ENCODE measurements at places on chromosomes 13 and 19.

DNA sequence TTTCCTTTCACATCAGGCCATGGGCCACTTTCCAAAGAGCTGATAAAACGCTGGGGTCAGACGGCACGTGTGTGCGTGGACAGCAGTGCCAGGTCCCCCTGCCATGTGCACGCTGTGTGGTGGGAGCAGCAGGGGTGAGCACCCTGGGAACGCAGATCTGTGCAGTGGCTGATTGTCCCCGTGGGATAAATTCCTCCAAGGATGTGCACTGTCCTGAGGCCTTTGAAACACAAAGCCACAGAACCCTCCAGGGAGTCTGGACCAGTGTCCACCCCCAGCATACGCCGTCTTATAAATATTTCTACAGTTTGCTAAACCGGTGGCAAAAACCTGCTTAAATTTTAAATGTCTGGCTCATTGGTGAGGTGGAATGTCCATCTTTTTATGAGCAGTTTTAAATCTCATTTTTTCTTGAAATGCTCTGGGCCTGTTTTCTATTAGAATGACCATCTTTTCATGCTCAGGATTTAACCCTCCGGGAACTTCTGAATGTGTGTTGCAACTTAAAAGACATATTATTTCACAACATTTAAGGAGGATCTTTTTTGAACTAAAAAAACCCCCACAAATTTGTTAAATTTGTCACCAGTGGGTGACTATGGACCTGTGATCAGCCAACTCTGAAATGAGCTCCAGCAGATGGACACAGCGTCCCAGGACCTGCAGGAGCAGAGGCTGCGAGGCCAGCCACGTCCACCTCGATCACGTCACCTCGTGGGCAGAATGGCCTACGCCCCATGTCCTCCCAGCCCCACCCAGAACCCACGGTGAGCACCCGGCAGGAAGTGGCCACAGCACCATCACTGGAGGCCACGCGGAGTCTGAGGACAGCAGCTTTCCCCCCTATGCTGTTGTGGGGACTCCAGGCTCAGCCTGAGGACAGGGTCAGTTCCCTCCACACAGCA, 68.6 kb downstream of the RASA3 start:
- H3K27ac ChIP-seq: peak overlapping the region; percentile 92
- H3K4me1 ChIP-seq: peaks cover 56% of the 10 kb centered on the region
- DNase-seq: peak; percentile 86
- no peaks in the 10 kb centered on the region for H3K27me3 ChIP-seq
- peak overlapping the region; percentile 43 for H3K4me3 ChIP-seq

DNA sequence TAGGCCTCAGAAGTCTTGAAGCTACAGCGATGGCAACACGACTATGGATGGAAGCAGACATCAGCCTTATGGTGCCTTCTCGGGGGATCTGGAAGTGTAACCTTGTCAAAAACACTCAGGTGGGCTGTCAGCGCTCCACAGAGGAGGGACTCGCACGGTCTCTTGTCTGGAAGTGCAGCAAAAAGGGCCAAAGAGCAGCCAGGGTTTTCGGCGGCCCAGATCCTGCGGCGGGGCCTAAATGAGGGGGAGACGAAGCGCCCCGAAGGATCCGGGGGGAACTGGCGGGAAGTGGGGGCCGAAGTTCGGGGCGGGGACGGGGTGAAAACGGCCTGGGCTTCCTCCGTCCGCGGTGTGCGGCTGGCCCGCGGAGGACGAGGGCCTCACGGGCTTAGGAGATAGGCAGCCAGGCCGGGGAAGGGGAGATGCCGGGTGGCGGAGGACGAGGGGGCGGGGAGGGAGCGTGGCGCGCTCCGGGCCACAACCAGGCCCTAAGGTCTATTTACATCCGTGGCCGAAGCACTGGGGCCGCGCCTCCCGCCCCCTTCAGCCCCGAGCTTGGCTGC, 637 bp downstream of the RANBP3 start:
- peaks cover 33% of the 10 kb centered on the region for H3K4me1 ChIP-seq
- DNase-seq: no peak
- H3K4me3 ChIP-seq: peak overlapping the region; percentile 99
- peaks cover 24% of the 10 kb centered on the region for H3K36me3 ChIP-seq

DNA sequence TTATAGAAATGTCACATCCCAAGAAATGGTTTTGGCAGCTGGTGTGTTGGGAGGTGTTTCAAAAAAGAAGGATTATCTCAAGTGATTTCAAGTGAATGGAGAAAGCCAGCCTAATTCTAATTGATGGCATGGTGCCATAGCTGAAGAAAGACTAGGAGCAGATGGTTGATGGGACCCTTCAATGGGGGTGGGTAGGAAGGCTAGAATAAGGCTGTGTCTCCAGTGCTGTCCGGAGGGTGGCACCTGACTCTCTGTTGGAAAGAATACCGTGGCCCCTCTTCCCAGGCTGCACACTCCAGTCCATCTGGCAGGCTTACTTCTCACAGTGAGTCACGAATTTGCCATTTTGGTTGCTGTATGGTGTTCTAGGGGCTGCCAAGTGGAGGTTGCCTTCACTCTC, 51.0 kb upstream of the GPR12 start:
- no peak overlapping the region for H3K4me3 ChIP-seq
- H3K27ac ChIP-seq: no peak overlapping the region
- no peaks in the 10 kb centered on the region for H3K36me3 ChIP-seq
- no peak for DNase-seq

DNA sequence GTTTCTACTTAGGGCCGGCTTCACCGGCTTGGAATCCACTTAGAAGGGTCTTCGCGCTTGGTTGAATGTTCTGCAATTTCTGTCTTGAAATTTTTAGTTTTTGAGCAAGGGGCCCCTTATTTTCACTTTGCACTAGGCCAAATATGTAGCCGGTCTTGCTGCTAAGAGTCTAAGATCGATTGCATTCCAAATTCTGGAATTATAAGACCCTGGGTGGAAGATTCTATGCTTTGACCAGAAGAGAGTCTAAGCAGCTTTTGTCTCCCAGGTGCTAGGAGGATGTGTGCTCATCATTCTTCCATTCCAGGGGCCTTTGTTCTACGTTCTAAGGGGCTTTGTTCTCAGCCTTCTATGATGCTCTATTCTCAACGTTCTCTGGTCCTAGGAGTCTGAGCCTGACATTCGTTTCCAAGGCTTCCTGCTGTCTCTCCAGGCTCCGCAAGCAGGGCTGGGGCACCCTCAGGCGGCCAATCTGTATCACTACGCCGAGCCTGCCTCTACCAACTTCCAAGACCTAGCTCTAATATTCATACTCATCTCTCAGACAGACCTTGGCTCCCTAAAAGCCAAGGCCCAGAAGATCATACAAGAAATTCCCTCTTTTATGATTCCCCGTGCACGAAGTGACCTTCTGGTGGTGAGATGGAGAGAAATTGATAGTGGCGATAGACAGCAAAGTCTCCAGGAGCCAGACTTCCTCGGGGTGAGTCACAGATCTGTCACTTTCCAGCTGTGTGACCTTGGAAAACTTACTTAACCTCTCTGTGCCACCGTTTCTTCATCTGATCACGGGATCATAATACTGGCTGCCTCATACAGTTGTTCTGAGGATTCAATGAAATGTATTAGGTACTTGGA, 982 bp upstream of the DACT3 start:
- peaks cover 30% of the 10 kb centered on the region for H3K27me3 ChIP-seq
- H3K4me1 ChIP-seq: peaks cover 21% of the 10 kb centered on the region
- H3K36me3 ChIP-seq: no peaks in the 10 kb centered on the region
- peak overlapping the region; percentile 44 for H3K27ac ChIP-seq
- peak overlapping the region; percentile 48 for H3K4me3 ChIP-seq

GRCh38 chr13:21123956-21124355, 52.4 kb downstream of the SKA3 start:
- DNase-seq: no peak
- H3K27ac ChIP-seq: no peak overlapping the region
- no peak overlapping the region for H3K4me3 ChIP-seq
- H3K4me1 ChIP-seq: no peaks in the 10 kb centered on the region
- H3K27me3 ChIP-seq: no peaks in the 10 kb centered on the region
